NCI-H1694 (cell line): ENCODE measurements at places on chromosomes 1 and 21.

DNA sequence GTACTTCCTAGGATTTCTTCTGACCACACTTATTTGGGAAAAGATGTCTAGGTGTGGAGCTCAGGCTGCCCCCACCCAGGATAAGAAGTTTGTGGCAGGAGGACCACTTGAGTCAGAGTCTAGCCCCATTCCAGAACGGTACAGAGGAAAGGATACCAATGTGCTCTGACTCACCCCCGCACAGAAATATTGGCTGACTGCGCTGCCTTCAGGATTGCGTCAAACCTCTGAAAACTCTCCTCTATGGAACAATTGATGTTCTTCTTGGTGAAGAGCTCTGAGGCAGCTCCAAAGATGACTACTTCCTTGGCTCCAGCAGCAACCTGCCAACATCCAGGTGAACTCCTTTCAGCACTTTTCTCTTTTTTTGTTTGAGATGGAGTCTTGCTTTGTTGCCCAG, 11.2 kb downstream of the HMGCL start:
- DNase-seq = no peak

DNA sequence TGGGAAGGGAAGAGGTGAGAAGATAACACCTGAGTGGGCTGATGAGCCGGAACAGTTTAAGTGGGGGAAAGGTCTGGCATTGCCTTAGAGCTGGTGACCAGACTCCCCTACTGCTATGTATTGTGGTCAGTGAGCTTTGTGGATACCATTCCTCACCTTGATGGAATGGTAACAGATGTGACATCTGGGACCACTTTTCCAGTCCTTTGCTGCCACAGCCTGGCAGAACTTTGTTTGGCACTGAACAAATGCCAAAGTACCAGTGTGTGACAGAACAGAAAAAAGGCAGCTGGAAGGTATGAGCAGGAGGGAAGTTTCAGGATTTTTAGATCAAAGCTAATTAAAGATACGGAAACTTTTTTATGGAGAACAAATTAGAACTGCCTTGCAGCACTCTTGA, 6.2 kb downstream of the MED8 start:
- DNase-seq = no peak

DNA sequence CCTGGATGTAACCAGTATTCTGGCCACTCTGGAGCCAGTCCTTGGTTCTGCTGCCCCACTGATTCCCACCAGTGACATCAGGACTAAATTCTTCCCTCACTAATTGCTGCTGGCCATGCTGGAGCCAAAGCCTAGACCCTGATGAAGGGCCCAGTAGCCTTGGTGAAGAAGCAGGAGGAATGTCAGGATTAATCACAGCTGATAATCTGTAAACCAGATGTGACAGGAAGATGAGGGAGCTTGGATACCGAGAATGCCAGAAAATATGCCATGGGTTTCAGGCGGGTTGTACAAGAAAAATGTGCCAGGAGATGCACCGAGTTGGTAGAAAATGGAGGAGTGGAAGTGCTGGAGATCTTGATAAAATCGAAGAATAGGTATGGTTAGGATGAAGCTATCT, 119.0 kb upstream of the PPP2R5A start:
- no peak for DNase-seq

DNA sequence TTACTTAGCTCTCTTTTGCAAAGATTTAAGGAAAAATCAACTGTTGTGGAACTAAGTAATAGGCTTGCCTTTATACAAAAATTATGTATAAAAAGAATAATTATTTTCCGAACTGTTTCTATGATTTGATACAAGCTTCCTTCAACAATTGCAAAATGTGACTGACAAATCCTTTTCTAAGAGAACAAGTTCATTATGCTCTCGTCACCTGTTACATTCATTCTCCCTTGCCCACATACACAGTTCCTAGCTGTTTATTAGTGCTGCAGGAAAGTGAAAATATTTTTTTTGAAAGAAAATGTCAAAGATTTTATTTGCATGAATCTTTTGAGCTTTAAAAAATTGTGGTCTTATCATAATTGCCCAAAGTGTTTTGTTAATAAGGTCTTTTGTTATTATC, 466.2 kb downstream of the USP25 start:
- DNase-seq = no peak

DNA sequence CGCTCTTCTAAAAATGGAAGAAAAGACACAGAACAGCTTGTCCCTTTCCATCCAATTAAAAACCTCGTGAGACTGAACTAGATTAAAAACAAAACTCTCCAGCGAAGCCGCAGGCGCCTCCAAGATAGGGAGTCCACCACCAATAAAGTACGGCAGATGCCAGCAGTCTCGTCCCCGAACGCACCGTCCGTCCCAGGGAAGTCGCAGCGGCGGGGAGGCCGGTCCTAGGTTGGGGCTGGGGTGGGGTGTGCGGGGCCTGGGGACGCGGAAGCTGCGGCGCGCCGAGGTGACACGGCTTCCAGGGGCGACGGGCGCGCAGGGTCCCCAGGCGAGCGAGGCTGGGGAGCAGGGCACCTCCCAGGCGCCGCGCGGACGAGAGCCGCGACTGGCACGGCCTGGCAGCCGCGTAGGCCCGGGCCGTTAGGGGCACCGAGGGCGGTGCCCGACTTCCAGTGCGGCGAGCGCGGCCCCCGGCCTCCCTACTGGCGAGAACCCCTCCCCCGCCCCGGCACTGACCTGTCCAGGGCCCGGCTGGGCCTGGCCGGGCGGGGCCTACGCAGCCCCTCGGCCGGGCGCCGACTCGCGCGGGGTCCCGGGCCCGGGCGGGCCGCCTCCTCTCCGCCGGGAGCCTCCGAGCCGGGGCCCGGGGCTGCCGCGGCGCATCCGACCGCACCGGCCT, 28.3 kb upstream of the A3GALT2 start:
- DNase-seq = no peak
